ENCODE measurements at places on chromosomes 7 and 10.

GRCh38 chr7:29270594-29271318 is 76.2 kb downstream of the CHN2 start:
- peak; percentile 58 for DNase-seq

DNA sequence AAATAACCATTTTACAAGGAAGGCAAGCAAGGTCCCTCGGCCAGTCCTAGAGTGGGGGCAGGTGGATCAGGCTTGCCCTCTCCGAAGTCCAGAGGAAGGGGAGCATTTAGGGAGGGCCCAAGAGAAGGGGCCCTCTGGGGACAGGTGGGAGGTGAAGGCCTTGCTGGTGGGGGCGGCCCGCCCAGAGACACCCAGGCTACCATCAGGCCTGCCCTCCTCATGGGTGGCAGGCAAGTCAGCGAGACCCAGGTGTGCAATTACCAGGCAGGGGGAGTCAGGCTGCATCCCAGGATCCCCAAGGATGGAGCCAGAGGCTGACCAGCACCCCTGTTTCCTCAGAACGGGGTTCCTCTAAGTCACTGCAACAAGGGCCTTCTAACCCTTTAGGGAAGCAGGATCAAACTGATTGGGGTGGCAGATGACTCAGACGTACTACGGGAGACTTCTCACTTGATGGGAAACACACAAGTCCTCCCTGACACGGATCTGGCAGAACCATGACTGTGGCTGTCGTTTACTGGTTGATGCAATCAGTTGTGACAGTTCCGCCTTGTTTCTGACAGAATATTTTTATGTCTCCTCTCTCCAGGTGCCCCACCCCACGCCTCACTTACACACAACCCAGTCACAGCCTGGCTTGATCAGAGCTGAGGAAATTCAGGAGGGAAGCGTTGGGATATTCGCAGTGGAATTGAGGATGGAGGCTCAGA is 8.2 kb downstream of the LOXL4 start:
- no peak for DNase-seq

- DNase-seq = peak; percentile 3
Observed at GRCh38 chr10:125709553-125710474, 9.7 kb upstream of the EDRF1 start.

DNA sequence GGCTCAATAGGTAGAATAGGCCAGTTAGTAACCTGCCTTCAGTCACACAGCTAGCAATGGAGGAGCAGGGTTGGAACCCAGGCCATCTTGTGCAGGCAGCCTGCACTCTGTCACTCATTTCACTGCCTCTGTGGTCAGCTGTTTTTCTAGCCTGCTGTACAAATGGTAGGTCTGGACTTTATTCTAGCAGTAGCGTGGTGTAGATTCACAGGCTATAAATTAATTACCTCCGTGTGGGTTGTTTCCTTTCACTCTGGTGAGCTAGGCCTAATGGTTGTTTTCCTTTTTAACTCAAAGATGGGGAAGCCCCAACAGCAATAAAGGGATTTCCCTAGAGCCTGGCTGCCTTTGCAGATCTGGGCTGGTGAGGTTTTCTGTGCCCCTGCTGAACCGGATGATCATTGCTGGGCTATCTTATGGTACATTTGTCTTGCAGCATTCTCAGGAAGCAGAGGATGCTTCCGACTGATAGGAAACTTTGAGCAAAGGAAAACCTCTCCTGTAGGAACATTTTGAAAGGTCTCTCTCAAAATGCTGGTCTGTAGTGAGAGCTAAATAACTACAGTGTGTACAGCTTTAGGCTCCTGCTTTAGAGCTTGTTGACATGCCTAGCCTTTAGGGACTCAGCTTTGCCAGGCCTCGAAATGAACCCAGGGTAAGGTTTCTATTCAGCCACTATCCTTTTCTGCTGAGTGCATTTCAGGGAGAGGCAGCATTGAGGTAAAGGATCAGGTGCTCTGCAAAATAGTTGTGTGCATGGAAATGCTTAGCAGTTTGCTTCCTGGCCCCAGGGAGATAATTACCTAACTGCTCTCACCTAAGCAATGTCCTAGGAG is 157.4 kb downstream of the ST7 start:
- DNase-seq = no peak

- no peak for DNase-seq
Observed at GRCh38 chr10:100899171-100899570, 13.6 kb upstream of the SLF2 start.

- DNase-seq = no peak
Observed at GRCh38 chr7:1249731-1250130, 17.1 kb downstream of the UNCX start.

DNA sequence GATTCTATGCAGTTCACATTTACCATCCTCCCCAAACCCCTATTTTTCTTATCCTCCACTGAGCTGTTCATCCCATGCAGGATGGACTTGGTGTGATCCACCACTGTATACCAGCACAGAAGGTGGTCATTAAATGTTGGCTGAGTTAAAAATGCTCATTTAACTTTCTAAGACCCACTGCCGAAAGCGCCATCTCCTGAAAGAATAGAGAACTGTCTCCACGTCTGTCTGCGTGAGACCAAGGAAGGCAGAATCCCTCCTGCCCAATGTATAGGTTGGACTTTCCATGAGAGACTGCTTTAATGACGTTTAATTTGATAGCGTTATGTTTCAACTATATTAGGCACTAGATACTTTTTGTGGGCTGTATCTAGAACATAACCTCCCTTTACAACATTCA is 124.3 kb downstream of the GPAM start:
- peak; percentile 47 for DNase-seq

DNA sequence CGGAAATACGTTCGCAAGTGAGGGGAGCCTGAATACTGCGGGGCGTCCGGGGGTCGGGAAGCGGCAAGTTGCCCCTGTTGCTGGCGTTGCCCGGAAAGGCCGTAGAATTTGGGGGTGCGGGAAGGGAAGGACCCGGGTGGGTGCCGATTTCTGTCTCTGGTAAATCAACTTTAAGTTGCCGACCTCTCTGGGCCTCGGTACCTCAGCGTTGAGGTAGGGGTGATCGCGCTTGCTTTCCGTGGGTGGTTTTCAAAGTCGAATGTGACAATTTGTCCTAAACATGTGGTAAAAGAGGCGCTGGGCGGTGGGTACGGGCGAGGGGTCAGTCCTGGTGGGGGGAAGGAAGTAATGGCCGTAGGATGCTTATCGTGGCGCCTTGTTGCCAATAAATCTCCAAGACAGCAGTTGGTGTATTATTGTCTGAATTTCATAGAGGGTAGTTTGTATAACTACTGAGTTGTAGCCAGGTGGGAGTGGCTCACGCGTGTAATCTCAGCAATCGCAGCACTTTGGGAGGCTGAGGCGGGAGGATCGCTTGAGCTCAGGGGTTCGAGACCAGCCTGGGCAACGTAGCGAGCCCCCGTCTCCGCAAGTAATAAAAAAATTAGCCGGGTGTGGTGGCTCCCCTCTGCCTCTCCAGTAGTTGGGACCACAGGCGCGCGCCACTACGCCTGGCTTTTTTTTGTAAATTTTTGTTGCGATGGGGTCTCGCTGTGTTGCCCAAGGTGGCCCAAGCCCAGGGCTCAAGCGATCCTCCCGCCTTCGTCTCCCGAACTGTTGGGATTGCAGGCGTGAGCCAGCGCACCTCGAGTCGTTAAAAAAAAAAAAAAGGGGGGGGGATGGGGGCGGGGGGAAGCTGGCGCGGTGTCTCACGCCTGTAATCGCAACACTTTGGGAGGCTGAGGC is 644 bp downstream of the BUD23 start:
- no peak for DNase-seq

Data from mesendoderm (in vitro differentiated cells).